NCI-H1105 treated with DMSO at 0.1 percent for 48 hours (cell line): ENCODE measurements at places on chromosomes 3 and 15.

DNA sequence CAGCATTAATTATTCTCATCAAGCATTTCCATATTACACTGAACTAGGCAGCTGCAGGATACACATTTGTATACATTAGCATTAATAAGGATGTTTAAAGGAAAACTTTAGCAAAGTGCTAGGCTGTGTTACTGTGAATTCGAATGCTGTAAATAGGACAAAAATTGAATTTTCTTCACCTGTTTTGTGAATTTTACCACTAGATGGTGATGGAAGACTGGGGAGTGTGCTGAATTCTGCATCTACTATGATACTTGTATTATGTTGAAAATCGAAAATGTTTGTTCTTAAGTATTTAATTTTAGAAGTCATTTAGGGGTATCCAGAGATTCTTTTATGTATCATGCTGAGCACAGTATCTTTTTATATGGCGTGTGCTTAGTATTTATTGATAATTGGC, 12.3 kb upstream of the P2RY14 start:
- DNase-seq: no peak

- DNase-seq: peak; percentile 29
These were observed 104.2 kb upstream of the SLC7A14 start for GRCh38 chr3:170689893-170690660.

GRCh38 chr3:178112134-178112533, 424.1 kb upstream of the KCNMB2 start:
- DNase-seq: no peak

DNA sequence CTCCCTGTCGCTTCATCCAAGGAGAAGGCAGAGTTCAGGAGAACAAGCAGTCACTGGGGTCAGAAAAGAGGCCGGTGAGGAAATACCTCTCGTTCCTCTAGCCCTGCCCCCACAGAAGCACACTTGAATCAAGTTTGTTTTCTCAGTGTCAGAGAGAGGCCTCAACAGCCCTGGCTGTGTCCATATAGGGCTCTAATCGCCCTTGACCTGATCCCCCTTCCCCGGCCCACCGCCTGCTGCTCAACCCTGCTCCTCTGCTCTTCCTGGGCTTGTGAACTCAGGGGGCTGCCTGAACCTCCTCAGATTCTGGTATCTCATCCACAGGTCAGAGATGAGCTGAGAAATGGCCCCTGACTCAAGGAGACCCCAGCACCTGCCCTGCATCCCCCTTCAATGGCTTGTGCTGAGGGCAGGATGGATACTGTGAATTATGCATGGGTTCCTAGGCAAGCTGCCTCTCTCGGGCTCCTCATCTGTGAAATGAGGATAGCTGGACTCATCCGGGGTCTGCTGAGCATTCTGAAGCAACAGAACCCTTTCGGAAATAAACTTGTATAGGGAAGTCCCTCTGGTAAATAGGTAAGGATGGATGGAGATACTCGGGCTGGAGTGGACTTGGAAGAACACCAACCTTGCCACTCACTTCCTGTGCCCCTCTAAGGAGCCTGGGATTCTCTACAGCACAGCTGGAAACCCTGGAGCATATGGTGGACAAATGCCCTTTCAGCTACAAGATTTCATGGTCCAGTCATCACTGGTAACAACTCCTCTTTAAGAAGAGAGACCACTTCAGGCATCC, 147.5 kb downstream of the STT3B start:
- no peak for DNase-seq

DNA sequence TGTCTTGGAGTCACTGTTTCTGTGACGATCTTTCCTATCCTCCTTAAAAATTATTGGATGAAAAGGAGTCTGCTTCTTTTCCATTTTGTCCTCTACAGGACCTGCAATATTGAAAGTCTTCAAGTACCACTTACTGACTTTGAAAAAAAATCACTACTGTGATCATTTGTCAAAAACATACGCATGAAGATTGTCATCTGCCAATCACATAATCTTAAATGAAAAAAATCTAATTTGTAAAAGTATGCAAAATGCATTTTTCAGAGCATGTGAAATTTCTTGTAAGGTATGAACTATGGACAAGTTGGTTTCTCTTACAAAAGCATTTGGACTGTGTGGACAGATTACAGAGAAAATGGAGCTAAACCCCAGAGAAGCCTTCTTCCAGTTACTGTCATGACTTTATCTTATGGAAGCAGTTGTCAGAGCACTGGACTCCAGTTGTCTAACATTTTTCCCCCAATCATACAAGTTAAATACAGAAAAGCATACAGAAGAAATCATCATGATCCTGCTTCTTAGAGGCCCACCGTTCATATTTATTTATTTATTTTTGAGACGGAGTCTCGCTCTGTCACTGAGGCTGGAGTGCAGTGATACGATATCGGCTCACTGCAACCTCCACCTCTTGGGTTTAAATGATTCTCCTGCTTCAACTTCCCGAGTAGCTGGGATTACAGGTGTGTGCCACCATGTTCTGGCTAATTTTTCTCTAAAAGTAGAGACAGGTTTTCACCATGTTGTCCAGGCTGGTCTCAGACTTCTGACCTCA, 3.4 kb upstream of the PXK start:
- no peak for DNase-seq

- DNase-seq: peak; percentile 77
These were observed 10.1 kb upstream of the LRRC15 start for GRCh38 chr3:194379651-194380050.

DNA sequence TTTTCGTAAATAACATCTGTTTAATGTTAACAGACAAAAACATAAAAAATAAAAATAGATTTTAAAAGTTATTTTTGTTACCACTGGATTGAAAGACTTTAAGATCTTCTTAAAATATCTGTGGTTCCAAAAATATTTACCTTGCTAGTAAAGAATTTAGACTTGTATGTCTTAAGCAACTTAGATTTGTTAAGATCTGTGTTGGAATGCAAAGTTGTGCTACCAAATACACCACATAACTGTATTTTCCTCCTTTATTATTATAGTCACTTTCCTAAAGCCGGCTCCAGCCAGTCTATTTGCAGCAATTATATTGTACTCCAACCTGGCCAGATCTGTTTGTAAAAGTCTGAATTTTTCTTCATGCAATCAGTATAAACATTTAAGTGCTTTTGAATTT, 63.7 kb downstream of the SPRED1 start:
- no peak for DNase-seq

- no peak for DNase-seq
These were observed 124.8 kb downstream of the BDH1 start for GRCh38 chr3:197430934-197431333.

DNA sequence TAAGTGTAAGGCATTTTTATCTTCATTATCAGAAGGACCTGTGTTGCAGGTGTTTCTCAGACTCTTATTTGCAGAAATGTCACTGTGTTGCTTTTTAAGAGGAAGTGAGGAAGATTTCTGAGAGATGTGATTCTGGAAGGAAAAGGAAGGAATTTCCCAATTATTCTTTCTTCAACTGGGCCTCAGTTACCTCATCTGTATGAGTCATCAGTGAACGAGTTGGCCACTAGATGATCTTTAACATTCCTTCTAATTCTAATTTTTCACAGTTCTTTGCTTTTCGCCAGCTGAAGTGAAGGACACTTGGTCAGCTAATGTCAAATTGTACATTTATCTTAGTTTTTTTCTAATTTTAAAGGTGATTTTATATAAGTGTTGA, 28.9 kb downstream of the CLEC3B start:
- no peak for DNase-seq

DNA sequence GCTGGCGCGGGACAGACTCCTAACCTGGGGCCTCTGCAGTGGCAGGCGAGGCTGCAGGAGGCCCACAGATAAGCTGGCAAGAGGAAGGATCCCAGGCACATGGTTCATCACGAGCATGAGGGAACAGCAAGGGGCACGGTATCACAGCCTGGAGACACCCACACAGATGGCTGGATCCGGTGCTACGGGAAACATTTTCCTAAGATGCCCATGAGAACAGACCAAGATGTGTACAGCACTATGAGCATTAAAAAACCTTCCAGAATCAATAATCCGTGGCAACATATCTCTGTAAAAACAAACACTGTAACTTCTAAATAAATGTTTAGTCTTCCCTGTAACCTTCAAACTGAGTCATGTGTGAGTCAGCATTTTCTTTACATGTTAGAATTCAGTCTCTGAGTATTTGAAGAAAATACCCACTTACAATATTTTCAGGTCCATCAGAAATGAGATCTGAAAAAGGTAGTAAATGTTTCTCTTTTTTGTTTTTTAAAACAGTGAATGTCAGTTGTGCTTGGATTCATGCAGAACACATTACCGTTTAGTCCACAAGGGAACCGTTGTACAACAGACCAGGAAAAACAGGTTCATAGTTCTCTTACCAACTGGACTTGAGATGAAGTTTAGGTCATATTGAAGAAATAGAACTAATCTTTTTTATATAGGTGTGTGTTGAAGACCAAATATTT, 75.9 kb downstream of the BOC start:
- no peak for DNase-seq

GRCh38 chr15:80749589-80749988, 29.6 kb upstream of the CEMIP start:
- no peak for DNase-seq

GRCh38 chr15:59307165-59307537, 65.5 kb downstream of the MYO1E start:
- no peak for DNase-seq

DNA sequence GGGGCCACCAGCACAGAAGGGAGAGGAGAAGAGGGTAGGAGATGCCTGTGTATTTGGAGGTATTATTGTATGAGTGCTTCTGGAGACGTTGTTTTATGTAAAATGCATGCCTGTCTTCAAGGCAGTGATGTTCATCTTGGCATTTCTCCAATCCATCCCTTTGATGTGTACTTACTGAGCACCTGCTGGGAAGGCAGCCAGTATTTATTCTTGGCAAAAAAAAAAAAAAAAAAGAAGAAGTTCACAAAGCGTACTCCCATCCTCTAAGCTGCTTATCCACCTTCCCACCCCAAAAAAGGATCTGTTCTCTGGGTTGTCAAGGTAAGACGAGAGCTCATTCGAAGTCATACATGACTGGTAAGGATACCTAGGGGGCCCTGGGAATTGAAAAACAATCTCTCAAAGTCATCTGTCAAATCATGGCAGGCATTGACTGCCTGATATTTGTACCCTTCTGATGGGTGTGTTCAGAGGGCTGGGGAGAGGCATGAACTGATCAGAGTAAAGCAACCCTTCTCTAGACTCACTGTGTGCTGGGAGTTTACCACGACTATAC, 30.0 kb upstream of the SLC6A1 start:
- peak; percentile 93 for DNase-seq

- DNase-seq: no peak
These were observed 220.5 kb upstream of the ADAMTS9 start for GRCh38 chr3:64908251-64908685.

GRCh38 chr3:172749230-172749965, 1.1 kb upstream of the ECT2 start:
- peak; percentile 12 for DNase-seq

DNA sequence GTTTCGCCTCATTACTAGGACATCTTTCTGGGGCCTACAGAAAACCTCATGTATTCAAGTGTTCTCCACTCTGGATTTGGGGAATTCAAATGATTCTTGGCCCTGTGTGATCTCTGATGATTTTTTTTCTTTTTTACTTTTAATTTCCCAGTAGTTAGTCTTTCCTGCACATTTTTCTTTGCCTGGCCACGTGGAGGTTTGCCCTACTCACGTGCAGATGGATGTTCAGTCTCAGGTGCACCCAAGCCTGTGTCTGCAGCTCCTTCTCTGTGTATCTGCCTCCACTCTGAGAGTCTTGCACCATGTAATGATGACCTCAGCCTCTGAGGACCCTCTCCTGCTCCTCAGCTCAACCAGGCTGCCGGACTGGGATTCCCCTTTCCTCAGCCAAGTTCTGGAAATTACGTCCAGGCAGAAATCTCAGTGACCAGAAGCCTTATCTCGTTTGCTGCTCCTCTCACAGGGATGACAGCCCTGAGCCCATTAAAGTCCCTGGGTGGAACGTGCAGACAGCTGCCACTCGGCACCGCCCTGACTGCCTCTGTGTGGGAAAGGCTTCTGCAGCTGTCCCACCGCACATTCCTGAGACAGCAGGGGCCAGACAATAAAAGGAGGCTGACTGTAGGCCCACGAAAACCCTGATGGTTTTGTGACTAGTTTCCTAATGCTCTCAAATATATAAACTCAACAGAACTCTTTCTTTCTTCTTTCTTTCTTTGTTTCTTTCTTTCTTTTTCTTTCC, 31.4 kb upstream of the GABRB3 start:
- no peak for DNase-seq

- no peak for DNase-seq
These were observed 28.3 kb upstream of the TMEM42 start for GRCh38 chr3:44833394-44833793.

GRCh38 chr15:67307156-67307555, 52.6 kb downstream of the IQCH start:
- no peak for DNase-seq

- no peak for DNase-seq
These were observed 51.6 kb upstream of the C15orf39 start for GRCh38 chr15:75149867-75150709.

- no peak for DNase-seq
These were observed 766.7 kb upstream of the GOLIM4 start for GRCh38 chr3:168862466-168862865.

DNA sequence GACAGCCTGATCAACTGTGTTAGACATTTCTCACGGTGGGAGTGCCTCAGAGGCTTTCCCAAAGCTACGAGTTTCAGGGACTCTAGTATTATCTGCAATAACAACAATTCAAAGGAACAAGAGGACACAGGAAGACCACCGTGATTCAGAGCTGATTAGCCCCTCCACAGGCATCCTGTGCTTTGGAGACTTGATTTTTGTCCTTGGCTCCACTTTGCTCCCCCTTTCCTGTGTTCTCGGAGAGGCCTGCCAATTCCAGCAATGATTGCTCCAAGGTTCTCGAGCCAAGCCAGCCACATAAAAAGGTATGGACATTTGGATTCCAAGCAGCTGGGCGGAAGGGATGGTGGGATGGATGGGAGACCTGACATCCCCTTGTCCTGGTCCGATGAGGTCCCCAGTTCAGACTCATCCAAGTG, 14.3 kb downstream of the EHD4 start:
- DNase-seq: no peak

- DNase-seq: no peak
These were observed 23.4 kb downstream of the FNDC3B start for GRCh38 chr3:172062761-172063160.

GRCh38 chr3:134364061-134364935, 9.9 kb downstream of the AMOTL2 start:
- DNase-seq: no peak

- DNase-seq: no peak
These were observed 15.0 kb downstream of the FAM227B start for GRCh38 chr15:49605588-49605987.
